ENCODE measurements at places on chromosomes 12 and 14.

DNA sequence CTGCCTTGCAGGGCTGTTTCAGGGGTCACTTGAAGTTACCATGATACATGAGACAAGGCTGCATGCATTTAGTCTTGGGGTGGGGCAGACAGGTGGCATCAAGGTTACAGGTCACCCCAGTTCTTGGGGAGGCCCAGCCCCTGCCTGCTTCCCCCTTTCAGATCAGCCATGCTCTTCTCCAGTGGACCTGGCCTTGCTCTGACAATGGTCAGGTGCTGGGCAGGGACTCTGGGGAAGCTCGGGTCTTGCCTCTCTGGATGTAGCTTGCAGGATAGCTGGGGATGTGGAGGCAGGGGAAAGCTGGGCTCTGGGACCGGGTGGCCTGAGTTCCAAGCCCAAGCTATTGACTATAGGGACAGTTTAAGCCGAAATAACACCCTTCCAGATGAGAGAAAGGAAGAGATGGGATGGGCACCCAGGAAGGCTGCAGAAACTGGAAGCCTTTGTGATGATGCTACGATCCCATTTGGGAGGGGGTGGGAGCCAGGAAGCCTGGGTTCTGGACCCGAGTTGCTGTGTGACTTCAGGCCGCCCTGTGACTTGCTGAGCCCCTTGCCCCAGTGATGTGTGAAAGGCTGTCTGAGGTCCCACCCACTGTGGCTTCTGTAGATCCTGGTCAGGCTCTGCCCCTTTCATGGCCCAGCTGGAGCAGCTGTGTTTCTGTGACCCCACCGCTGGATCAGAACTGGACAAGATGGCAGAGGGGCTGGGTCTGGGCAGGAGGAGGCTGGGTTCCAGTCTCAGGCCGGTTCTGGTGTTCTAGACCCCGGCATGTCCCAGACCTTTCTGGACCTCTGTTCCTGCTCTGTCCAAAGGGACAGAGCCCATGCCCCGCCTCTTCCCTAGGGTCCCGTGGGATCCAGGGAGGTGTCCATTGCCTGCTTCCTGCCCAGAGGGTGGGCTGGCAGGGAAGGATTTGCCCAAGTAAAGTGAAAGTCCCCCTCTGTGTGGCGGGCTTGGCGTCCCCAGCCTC, 2.1 kb downstream of the TNFAIP2 start:
- no peak for DNase-seq

DNA sequence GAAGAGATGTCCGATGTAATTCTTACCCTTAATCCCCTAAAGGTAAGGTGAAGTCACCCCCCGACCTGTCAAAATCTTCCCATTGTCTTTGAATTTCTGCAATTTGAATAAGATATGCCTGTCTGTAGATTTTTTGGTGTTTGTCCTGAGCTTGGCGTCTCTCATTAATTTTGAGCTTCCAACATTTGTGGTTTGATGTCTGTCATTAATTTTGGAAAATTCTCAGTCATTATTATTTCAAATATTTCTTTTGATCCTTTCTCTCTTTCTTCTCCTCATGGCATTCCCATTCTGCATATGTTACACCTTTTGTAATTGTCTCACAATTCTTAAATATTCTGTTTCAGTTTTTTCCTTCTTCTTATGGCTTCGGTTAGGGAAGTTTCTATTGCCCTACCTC, 60.1 kb downstream of the EPS8 start:
- no peak for DNase-seq

- DNase-seq, result no peak
Observed at GRCh38 chr12:68864604-68865003, 56.6 kb downstream of the MDM2 start.

DNA sequence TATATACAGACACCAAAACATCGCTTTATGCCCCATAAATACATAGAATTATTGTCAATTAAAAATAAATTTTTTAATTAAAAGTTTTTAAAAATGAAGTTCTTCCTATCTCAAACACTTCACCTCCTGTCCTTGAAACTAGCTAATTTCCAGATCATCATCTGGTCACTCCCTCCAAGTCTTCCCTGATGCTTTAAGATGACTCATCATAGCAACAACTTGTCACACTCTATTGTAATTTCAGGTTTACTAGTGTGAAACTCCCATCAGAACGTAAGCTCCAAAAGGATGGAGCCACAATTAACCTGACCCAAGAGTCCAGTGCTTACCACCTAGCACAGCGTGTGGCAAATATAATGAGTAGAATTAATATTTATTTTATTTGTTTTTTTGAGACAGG, 16.3 kb downstream of the GXYLT1 start:
- no peak for DNase-seq

DNA sequence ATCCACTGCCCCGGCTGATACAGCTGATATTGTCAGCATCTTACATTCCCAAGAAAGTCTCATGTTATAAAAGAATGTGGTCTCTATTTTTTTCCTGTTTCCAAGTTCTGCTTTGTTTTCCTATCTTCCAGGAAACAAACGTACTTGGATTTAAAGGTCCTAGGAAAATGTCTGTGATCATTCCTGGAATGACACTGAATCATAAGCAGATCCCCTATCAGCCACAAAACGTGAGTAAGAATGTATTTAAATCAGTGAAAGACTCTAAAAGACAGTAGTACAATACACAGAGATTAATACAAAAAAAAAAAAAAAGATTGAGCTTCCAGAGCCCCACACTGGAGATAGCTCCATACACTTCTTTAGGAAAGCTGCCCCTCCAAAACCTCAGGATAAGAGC, 21.7 kb upstream of the TEAD4 start:
- DNase-seq, result no peak

DNA sequence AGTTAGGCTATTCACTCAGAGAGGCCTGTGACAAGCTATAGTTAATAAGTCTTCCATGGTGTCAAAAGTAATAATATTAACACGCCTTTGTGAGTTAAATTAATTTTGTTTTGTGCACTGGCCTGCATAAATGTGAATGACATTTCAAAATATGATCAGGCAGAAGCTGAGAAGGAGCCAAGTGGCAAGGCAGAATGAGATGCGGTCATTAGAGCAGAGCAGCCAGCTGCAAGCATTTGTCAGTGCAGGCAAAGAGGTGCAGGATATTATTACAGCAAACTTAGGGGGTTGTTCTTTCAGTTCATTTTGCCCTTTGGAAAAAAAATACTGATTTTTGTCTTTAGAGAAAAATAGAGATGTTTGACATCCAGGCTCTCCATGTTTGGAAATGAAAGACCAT, 364.5 kb downstream of the PAWR start:
- DNase-seq, result no peak

DNA sequence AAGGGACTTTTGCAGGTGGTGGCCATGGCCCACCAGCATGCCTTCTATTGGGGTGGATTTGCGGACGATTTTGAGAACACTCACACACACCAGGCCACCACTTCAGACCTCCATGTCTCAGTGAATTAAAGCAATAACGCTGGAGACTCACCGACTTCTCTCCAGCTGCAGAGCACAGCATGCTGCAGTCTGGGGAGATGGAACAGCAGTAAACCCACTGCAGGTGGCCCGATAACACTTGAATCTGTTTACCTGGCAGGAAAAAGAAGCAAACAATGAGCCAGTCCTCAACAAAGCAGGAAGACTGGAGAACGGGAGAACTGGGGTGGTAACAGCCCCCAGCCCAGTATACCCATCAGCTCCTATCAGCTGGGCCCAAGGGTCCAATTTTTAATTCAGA, 21.6 kb downstream of the RFC5 start:
- no peak for DNase-seq

DNA sequence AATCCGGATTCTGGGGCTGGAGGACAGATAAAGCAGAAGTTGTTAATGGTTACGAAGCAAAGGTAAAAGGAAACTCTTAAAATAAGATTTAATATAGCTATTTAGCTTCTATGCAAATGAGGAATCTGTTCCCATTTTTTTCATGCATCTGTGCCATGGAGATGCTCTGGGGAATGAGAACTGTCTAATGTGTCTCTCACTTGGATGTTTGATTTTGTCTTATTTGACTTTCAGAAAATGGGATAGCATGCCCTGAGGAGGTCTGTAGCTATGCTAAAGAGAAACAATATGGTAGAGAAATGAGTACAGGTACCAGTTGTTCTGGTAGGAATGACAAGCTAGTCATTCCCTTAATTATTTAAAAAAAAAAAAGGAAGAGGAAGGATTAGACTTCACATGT, 24.3 kb downstream of the C12orf76 start:
- no peak for DNase-seq

DNA sequence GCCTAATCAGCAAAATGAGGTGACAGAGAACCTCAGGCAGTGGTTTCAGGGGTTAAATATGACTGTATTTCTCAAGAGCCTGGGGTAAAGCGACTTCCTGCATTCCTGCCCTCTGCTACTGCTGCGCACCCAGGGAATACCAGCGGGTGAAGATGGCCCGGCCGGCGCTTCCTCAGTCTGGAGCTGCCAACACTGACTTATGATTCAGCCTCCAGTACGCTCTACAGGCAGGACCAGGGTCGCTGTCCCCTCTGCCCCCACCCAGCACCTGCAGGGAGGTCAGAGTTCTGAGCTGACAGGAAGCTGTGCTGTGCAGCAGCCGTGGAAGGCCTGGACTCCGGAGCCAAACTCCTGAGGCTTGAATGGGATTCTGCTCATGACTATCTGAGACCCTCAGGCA, 127.9 kb downstream of the PIWIL1 start:
- no peak for DNase-seq

- DNase-seq, result no peak
Observed at GRCh38 chr12:49364989-49365388, 2.3 kb upstream of the SPATS2 start.

DNA sequence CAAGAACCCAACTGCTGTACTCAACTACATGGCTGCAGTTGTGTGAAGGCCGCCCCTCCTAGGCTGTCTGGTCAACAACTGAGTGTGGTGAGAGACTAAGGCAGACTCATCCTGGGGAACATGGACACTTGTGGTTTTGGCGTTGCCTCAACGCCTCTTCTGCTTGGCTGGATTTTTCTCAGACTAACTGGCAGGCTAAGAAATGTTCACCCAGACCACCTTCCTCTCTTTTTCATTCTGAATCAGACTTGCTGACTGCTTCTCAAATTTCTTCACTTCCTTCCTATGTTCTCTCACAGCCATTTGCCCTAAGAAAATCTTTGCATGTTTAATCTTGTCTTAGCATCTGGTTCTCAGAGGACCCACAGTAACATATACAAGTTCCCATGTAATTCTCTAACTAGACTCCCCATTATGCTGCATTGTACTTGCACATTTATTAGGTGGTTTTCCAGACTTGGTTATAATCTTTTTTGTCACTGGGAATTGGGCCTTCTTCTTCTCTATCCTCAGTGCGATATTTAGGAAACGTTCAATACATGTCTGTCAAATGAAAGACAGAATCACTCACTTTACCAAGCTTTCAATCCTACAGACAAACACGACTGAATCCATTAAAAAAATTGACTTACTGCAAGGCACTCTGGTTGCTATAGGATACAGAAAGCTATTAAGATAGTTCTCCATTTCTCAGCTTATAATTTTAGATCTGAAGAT, 327.6 kb downstream of the CCER1 start:
- DNase-seq, result no peak

DNA sequence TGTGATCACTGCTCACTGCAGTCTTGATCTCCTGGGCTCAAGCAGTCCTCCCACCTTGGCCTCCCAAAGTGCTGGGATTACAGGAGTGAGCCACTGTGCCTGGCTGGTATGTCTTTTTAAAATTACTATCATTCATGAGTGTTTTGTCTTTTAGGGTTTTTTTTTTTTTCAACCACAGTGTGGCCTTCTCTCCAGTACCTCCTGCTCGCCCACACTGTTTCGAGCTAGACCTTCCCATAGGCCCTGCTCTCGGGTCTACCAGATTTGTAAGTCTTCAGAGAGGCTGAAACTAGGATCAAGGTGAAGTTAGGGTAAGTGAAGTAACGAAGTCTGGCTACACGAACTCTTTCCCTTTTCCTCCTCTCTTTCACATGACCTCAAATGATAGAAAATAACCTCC, 1.5 kb downstream of the BIN2 start:
- DNase-seq, result no peak

DNA sequence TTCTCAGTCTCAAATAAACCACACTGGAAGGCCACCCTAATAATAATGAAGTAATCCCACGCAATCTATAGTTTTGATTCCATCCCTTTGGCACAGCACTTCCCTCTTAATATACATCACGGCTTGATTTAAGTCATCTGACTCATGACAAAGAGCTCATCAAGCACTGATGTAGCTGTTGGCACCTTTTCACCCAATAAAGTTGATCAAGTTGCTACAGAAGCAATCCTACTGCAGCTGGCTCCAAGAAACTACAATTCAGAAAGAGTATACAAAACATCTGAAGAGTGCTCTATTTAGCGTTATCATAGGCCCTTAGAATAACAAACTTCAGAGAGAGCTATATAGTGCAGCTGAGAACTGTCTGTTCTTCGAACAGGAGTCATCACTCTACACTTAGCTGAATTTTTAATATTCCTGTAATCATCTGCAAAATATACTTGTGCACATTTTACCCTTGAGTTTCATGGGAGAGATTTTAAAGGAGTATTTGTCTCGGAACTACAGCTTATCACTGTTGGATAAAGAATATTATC, 94.9 kb downstream of the OSBPL8 start:
- no peak for DNase-seq

DNA sequence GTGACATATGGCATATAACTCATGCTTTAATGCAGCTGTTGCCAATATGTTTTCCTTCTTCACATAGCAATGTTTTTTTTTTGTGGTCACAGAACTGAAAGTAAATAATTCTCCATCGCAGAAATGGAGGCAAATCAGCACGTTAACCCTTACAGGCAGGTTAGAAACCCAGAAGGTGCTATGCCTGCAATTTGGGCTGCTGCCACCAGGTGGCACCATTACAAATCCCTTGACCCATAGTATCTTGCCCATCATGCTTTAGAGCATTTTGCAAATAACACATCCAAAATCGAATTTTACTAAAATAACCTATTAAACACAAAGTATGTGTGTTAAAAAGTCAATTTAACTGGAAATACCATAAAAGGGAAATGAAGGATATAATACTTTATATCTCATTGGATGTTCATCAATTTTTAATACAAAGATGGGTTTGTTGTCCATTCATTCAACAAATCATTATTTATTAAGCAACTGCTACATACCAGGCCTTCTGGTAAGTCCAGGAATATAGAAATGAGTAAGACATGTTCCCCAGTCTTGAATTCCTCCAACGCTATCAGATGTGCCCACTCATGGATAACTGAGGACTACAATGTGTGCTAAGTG, 340.1 kb downstream of the GLT1D1 start:
- DNase-seq, result no peak

DNA sequence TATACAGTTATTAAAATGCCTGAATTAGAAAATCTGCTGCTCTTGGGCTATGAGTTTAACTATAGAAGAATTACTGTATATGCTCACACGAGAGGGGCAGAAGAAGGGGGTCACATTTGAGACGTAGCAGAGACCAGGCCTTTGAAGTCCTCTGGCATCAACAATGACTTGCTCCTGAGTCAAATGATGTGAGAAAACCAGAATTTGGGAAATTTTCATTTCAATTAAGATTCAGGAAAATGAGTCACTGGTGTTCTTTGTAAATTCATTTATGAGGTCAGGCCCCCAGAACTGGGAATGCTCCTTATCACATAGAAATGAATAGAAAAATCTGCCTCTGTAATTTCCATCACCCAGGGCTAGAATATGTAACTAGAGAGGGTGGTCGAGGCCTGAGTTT, 92.9 kb downstream of the APAF1 start:
- no peak for DNase-seq

- DNase-seq, result no peak
Observed at GRCh38 chr14:64584190-64584589, 34.4 kb downstream of the PPP1R36 start.

- DNase-seq, result no peak
Observed at GRCh38 chr12:3461391-3461790, 29.6 kb upstream of the PRMT8 start.

- no peak for DNase-seq
Observed at GRCh38 chr12:55833056-55833455, 3.7 kb upstream of the DNAJC14 start.

Data from SW480 (cell line).